ENCODE measurements at places on chromosomes 12 and 14.

DNA sequence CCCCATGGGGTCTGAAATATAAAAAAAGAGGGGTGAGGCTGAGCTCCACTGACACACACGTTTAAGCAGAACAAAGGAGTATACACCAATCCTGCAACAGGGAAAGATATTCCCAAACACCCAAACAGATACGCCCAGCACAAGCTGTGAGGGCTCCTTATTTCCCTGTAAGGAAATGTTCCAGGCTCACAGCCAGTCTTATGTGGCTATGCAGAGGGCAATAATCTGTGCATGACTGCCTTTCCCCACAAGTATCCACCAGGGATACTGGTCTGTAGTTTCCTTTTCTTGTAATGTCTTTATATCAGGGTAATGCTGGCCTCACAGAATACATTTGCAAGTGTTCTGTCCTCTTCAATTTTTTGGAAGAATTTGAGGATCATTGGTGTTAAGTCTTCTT, 141.7 kb upstream of the DAAM1 start:
- no peak for DNase-seq

GRCh38 chr12:110371408-110372055, 32.0 kb downstream of the ANAPC7 start:
- DNase-seq, result no peak

DNA sequence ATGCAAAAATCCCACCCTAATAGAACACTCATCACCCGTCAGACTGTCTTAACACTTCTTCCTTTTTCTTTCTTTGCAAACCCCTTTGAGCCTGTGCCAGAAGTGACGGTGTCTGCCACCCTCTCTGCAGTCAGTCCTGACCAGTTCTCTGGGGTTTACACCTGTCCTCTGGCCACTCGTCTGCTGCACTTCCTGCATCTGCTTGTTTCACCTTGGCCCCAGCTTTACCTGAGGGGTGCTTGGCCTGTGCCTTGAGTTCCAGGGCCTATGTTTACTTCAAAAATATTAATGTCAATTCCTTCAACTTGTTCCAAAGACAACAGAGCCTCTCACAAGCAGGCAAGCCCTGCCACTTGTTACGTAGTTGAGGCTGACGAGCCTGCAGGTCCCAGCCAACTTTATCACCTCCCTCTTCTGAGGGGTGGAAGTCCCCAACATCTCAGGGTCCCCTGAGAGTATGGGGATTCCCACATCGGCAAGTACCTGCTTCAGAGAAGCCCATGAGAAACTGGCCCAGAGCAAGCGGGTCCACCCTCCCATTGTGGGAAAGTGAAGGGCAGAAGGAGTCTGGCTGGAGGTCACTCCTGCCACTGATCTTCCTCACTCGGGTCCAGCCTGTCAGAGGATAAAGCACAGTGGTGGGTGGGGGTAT, 205.4 kb downstream of the DAD1 start:
- no peak for DNase-seq

GRCh38 chr12:77995436-77996167, 164.9 kb downstream of the NAV3 start:
- DNase-seq, result peak; percentile 38

GRCh38 chr12:54228471-54228870, 39.7 kb upstream of the SMUG1 start:
- no peak for DNase-seq

GRCh38 chr12:106303202-106303820, 778 bp downstream of the TCP11L2 start:
- DNase-seq, result peak; percentile 88

DNA sequence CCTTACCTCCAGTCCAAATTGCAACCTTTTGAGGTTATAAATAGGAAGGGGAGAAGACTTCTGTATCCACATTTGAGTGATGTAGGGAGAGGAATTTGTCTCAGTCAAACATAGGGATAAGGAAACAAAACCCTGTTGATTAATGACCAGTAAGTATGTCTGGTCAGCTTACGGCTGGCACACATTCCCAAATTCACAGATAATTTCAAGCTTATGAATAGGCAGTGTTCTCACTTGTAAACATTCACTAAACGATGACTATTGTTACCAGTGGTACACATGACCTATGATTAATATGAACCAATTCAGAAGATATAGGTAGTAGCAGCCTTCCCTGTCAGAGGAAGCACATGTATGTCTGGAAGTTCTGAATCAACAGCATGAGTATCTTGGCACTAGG, 33.0 kb upstream of the SLC5A8 start:
- DNase-seq, result no peak

DNA sequence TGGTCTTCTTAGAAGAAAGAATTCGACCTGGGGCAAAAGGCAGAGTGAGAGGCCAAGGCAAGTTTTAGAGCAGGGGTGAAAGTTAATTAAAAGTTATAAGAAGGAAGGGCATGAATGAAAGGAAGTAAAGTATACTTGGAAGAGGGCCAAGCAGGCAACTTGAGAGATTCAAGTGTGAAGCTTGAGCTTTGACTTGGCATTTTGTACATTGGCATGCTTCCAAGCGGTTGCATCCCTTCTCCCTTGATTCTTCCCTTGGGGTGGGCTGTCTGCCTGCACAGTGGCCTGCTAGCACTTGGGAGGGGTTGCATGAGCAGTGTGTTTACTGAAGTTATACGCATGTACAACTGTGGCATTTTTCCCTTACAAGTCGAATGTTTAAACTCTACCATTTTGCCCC, 74.8 kb upstream of the MGAT4C start:
- DNase-seq, result no peak

GRCh38 chr14:99554184-99554583, 49.8 kb downstream of the CCDC85C start:
- no peak for DNase-seq

- no peak for DNase-seq
Observed at GRCh38 chr12:95445884-95446505, 28.0 kb upstream of the METAP2 start.

DNA sequence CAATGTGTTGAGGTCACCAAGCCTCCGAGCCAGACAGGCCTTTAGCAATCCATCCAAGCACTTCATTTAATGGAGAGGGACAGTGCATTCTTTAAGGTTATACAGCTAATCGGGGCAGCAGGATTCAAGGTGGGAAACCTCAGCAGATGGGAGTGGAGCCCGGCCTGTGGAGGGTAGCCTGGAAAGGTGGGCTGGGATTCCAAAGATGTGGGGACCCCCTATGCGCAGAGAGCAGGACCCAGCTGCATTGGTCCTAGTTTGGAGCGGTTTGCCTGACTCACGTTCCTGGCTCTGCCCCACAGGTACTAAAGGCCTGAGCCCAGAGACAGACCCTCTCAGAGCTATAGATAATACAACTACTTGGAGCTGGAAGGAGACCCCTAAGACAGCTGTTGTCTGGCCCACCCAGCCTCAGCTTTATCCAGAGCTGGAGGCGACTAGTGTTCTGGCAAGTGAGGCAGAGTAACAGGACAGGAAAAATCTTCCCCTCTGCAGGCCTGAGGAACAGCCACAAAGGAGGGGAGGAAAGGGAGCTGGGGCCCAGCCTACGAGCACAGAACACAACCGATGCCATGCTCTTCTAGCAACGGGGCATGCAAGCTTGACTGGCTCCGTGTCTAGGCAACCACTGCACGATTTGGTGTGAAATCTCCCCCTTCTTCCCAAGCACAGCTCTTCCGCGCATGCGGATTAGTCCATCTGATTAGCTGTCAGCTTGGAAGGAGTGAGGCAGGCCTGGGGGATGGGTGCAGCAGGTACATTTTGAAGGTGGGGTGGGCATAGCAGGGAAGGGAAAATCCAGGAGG, 1.1 kb upstream of the MYH7 start:
- no peak for DNase-seq

DNA sequence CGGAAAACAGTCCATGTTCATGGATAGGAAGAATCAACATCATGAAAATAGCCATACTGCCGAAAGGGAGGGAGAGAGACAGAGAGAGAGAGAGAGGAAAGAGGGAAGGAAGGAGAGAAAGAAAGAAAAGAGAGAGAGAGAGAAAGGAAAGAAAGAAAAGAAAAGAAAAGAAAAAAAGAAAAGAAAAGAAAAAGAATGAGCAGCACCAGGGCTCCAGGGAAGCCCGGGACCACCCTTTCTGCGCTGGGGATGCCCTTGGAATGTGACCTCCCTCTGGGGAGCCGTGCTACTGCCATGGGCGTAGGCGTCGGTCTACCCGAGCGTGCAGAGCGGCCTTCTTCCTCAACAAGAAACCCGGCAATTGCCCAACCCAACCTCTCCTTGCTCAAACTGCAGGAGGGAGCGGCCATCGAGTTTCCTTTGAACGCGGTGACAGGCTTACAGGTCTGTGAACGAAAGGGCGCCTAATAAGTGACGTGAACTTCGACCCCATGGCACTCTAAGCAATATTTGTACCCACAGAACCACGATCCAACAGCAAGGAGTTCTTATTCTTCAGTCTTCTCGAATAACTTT, 16.9 kb downstream of the OR6S1 start:
- DNase-seq, result peak; percentile 76

GRCh38 chr12:12156828-12157227, 86.1 kb downstream of the BCL2L14 start:
- no peak for DNase-seq

GRCh38 chr12:55728939-55729818, at the start of gene CD63:
Gene CD63 (minus strand): TSS chr12:55729009. CDS start chr12:55728341, 668 bp downstream.
- DNase-seq, result peak; percentile 96

DNA sequence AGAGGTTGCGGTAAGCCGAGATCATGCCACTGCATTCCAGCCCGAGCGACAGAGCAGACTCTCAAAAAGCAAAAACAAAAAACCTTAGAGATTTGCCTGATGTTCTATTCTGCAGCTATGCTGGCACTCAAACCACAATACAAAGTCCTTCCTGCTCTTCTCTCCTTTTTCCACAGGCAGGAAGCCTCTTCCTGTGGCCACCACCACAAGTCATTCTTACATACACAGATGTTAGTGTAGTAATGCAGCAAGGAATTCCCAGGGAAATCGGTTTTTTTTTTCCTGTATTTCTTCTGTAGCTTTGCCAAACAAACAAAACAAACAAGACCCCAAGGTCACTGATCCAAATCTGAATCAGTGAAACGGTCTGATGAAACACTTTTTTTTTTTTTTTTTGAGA, 104.3 kb downstream of the FIGNL2 start:
- no peak for DNase-seq

DNA sequence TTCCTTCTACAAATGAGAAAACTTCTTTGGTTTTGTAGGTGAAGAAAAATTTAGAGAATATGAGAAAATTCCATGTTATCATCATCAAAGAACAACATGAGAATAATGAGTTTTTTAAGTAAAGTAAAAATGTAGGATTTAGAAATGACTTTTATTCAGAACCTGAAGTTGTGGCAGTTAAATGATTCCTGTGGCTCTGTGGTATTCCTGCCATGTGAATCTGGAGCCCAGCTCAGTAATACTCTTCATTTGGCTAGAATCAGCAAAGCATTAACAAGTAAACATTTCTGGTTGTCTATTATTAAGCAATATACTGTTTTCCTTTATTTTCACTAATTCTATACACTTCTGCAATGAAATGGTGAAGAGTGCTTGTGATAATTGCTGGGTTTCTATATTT, 95.6 kb upstream of the E2F7 start:
- DNase-seq, result no peak

DNA sequence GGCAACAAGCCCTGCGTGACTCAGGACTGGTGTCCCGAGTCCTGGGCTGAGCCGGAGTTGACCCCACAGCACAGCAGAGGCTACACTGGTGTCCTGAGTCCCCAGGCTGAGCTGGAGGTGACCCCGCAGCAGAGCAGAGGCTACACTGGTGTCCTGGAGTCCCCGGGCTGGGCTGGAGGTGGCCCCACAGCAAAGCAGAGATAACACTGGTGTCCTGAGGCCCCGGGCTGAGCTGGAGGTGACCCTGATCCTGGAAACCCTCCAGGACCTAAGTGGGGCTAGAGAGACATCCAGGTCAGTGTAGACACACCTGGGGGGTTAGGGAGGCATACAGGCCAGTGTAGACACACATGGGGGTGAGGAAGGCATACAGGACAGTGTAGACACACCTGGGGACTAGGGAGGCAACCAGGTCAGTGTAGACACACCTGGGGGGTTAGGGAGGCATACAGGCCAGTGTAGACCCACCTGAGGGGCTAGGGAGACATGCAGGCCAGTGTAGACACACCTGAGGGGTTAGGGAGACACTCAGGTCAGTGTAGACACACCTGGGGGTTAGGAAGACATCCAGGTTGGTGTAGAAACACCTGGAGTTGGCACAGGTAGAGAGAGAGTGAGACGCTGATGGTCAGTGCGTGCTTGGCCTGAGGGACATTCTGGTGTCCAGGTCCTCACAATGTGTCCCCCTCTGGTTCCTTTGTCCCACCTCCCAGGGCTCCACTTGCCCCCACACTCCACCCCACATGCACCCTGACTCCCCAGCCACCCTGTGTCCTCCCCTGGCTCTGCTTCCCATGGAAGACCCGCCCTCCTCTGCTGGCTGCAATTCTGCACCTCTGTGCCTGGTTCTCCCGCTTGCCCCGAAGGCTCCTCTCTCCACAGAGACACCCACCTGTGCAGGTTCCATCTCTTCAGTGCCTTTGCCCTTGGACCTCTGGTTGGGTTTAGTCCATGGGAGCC, 321.6 kb upstream of the SFSWAP start:
- DNase-seq, result no peak

Data from fibroblast of pulmonary artery (primary cell).